ENCODE measurements at places on chromosomes 3 and 15.

- DNase-seq = peak; percentile 53
These were observed 3.6 kb upstream of the IMPDH2 start for GRCh38 chr3:49032646-49033304.

DNA sequence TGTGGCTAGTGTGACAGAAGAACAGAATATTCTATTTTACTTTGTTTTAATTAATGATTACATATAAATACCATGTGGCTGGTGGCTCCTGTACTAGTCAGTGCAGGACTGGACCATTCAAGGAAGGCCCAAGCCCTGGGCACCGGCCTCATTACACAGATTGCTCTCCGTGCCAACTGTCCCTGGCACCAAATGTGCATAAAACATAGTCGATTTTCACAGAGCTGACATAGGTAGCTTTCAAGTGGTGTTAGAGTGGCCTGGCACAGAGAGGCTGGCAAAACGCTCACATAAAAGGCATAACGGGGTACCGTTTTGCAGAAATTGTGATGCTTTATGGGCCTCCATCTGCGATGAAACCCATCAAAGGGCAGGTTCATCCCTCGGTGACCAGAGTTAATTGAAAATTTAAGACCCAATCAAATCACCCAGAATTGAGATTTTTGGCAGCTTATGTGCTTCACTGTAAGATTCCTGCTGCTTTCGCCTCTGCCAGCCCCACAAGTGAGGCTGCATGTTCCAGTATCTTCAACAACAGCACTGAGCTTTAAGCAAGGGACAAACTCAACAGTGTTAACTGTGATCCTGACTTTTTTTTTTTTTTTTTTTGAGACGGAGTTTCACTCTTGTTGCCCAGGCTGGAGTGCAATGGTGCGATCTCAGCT lies 25.9 kb downstream of the RFTN1 start:
- no peak for DNase-seq

DNA sequence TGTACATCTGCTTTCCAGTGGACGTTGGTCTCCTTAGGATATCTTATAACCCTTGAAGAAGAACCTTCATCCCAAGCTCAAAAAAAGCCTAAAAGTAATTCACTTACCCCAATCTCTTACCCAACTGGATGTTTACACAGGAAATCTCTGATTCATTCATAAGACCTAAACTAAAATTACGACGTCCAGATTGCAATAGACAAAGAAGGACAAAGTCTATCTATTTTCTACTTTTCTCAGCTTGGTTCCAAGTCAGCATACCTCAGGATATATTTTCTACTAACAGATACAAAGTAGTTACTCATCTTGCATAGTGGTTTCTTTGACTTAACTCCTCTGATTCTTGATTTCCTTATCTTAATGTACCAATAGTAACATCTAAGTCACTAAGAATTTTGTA lies 669.9 kb downstream of the OTOL1 start:
- no peak for DNase-seq

GRCh38 chr15:59917504-59918157 lies 86.5 kb upstream of the FOXB1 start:
- no peak for DNase-seq

DNA sequence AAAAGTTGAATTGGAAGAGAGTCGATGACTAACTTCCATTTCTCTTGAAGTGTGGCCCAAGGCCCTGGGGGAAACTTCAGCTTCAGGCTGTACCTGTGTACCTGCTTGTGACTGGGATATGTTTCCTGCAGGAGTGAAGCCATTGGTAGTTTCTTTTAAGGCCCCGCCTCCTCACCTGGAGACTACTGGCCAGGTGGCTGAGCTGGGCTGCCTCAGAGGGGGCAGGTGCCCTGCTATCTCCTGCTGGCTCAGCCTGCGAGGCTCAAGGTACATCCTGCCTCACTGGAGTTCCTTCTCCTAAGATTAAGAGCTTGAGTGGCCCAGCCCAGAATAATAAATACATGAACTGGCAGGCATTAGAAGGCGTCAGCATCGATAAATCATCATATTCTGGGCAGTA lies 121.6 kb upstream of the ROPN1 start:
- DNase-seq = no peak

DNA sequence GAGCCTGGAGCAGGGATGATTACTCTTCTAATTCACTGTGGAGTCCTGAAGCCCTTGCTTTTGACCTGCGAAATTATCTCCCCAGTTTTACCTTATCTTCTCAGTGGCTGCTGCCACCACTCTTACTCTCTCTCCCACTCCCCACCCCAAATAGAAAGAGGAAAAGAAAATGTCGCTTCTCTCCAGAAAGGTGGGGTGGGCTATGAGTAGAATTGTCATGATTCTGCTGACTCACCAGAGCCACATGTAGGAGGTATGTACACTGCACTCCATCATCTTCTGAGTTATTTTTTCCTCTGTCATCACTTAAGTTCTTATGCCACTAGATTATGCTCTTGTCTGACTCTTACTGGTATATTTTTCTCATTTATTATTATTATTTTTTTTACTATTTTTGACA lies 43.9 kb upstream of the TMEM158 start:
- no peak for DNase-seq

DNA sequence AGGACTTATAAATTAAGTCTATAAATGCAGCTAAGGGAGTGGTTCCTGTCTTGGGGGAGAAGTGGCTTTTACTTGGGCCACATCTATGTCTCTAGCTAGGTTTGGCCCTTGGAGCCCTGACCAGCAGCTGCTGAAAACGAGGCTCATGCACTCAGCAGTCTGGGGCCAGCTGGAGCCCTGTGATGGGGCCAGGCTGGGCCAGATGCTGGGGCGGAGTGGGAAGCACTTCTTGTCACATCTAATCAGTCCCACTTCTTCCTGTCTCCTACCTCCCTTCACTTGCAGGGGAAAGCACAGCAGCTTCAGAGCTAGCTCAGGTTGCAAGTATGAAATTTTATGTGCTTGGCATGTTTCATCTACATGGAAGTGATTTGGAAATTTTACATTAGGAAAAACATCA lies 209.9 kb upstream of the ROPN1 start:
- DNase-seq = no peak

DNA sequence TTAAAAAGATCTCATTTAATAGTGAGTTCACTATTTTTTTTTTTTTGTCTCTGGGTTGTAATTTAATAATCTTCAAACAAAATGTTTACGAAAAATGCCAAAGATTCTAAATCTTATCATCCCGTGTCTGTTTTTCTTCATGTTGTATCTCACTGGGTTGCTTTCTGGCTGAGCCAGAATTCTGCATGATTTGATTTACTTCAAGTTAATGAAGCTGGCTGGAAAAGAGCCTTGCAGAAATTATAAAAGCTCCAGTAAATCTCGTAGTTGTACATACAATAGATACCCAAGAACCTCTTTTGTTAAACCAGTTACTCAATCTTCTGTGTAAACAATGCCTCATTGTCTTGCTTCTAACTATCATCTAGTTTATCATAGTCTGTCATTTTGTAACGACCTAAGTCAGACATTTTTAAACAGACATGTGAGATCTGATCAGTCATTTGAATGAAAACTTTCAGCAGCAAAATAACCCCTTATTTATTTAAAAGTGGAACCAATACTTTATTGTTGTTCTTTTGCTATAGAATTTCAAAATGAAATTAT lies 249.0 kb downstream of the MCTP2 start:
- no peak for DNase-seq

- DNase-seq = no peak
These were observed 626.3 kb downstream of the TBL1XR1 start for GRCh38 chr3:176570992-176571391.

DNA sequence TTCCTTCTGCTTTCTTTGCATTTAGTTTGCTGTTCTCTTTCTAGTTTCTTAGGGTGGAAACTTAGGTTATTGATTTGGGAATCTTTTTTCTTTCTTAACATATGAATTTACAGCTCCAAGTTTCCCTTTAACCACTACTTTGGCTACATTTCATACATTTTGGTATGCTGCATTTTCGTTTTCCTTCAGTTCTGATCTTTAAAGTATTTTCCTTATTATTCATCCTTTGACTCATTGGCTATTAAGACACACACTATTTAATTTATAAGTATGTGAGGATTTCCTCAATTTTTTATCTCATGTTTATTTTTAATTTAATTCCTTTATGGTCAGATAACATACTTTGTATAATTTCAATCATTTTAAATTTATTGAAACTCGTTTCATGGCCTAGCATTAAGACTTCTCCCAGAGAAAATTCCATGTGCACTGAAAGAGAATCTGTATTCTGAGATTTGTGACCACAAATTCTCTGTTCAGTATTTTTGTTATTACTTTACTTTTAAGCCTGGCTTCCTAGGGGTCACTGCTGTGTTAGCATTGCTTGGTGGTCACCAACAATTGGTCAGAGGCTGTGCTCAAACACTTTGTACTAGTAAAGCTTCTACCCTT lies 87.7 kb downstream of the CFAP20DC start:
- no peak for DNase-seq

GRCh38 chr3:63430875-63431274 lies 152.8 kb downstream of the SYNPR start:
- DNase-seq = no peak

DNA sequence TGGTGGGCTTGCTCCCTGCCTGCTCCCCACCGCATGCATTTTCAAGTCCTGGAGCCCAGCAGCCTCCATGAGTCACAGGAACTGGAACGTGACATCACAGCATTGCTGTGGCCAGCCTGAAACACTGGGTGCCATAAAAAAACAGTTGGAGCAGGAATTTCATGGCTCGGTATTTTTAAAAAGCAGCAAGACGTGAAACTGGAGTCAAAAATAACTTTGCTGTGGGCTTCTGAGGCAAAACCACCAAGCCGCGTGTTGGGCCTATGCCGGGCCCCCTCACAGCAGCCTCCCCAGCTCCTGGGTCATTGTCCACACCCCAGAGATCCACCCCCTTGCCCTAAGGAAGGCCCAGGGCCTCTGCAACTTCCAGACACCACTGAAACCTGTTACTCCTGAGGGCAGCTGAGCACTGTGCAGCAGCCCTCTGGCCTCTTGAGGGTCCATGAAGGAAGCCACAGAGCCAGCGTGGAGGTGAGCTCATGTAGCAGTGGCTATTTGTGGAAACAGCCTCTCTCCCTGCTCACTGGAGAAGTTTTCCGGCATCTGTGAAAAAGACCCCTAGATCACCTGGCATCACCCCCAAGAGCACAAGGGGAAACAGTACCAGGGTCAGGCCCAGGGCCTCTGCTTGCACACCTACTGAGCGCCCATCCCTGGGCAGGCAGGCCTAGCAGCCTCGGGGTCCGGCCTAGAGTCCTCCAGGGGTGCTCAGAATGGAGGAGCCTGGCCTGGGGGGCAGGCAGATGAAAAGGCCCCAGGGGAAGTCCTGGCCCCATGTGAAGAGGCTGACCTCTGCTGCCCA lies 34.0 kb upstream of the DUSP7 start:
- no peak for DNase-seq

DNA sequence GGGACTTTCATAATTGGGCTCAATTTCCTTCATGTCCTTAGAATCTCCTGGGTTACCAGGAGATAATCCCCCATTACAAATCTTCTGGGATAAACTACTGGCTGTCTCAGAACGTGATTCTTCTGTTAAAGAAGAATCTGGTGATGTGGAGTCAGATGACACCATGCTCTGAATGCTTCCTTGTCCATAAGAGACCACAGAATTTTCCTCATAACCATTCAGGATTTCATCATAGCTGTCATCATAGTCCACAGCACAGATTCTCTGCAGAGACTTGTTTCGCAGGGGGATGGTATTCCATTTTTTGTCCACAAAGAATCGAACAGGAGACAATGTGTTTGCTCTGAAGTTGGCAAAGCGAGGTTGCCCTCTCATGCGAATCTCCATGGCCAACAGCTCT lies 109.8 kb upstream of the TSPAN3 start:
- no peak for DNase-seq

- no peak for DNase-seq
These were observed 151.2 kb downstream of the OPA1 start for GRCh38 chr3:193744048-193744821.

DNA sequence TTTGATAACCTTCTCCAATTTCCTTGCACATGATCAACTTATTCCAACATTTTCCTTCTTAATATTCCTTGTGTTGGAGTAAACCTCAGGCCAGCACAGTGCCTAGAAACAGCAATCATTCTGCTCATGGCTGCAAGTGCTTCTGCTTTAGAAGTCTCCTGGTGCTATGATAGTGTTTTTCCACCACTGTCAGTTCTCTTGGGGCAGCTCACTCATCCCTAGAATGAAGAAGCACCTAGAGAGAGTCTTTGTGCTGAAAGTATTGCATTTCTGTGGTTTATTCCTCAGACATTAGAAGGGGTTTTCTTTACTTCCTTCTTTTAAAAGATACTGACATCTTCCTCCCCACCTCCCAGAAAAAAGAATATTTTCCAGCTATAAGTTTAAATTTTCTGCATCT lies 183.5 kb downstream of the RYR3 start:
- no peak for DNase-seq

GRCh38 chr15:96358821-96359615 lies 28.5 kb downstream of the NR2F2 start:
- DNase-seq = no peak

- DNase-seq = no peak
These were observed 40.6 kb downstream of the SLC25A26 start for GRCh38 chr3:66261355-66261754.

All from substantia nigra (tissue), 51 donors.